ENCODE measurements at places on chromosomes 11 and 22.

DNA sequence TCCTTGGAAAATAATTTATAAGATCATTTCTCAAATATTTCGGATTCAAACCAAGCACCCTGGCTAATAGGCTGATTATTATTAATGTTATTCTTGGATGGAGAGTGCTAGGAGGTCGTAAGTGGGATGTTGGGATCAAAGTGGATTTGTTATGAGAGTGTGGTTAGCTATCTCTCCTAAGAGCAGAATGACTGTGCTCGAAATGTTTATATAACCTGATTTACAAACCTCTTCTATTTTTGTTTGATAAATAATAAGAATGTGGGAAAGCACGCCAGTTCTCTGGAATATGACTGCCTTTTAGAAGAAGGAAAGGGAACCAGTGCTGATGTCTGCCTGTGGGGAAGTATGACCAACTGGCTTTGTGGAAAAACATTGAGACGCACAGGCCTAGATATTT lies 527.5 kb downstream of the NTM start:
- no peak for DNase-seq

- no peak for DNase-seq
Observed at GRCh38 chr11:28910926-28911325, 802.7 kb downstream of the METTL15 start.

DNA sequence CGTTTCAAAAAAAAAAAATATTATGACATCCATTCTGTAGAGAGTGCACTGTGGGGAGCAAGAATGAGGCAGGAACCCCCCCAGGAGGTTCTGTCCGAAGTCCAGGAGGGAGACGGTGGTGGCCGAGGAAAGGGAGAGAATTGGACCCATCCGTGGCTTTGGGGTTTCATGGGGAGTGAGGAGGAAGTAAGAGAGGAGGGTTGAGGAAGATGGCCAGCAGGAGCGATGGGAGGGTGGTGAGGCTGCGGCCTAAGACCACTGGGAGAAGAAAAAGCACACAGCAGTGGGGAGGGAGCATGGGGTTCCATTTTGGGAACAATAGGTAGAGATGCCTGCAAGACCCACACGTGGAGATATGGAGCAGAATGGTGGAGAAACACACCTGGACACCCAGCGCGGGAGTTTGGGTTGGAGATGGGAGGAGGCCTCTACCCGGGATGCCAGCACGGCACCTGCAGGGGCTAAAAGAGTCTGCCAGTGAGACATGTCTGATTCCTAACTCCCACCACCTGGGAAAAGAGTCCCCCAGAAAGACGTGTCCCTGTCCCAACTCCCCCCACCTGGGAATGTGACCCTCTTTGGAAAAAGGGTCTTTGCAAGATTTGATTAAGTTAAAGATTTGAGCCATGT lies 72.5 kb upstream of the SHANK2 start:
- DNase-seq, result no peak

DNA sequence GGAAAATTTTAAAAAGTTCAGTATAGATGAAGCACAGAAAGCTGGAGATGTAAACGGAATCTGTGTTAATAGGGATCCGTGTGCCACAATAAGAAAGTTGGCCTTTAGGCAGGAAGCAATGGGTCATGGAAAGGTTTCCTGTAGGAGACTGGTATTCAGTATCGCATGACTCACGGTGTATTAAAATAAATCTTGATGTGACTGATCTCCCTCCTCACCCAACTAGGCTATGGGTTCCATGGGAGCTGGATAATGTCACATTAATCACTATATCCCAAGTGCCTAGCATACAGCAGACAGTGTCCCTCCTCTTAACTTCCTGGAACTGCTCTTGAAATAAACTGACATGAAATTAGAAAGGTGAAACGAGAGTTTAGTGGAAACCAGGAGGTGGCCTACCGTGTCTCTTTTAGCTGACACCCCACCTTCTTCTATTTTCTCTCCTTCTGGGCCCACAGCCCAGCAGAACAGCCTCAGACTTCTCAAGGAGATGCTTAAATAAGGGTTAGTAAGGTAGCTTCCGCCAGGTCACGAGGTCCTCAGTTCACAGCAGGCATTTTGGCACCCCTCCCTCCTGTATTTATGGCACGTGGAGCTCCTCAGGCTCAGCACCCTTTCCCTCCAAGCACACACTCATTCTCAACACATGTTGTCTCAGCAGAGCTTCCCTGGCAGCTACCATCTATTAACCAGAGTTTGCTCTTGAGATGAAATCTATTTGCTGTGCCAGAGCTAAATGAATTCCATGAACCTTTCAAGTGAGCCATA lies 118.8 kb downstream of the NXPE2 start:
- DNase-seq, result no peak

DNA sequence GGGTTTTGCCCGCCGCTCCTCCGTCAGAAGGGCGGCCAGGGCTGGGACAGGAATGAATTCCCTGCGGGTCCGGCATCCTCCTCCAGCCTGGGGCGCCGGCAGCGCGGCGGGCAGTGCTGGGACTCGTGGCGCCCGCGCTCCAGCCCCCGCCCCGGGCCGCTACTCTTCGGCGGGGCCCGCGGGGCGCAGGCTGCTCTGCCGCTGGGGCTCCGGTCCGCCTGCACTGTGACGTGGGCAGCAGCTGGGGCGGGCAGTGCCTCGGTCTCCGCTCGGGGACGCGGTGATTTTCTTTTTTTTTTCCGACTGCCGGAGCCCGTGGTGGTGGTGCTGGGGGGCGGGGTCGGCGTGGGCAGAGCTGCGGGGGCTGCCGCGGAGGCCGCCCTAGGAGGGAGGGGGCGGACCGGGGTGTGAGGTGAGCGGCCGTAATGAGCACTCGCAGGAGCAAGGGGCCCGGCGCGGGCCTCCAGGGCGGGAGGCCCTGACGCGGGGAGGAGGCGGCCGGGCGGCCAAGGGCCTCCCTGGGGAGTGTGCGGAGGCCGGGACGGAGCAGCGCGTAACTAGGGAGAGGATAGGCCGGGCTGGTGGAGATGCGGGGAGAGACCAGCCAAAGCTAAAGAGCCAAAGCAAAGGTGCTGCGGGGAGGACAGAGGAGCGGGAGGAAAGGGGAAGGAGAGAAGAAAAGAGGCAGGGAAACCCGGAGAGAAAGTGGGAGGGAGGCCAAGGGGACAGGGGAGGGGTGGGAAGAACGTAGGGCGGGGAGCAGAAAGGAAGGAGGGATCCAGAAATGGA lies 73.3 kb upstream of the ZBED5 start:
- peak; percentile 15 for DNase-seq

DNA sequence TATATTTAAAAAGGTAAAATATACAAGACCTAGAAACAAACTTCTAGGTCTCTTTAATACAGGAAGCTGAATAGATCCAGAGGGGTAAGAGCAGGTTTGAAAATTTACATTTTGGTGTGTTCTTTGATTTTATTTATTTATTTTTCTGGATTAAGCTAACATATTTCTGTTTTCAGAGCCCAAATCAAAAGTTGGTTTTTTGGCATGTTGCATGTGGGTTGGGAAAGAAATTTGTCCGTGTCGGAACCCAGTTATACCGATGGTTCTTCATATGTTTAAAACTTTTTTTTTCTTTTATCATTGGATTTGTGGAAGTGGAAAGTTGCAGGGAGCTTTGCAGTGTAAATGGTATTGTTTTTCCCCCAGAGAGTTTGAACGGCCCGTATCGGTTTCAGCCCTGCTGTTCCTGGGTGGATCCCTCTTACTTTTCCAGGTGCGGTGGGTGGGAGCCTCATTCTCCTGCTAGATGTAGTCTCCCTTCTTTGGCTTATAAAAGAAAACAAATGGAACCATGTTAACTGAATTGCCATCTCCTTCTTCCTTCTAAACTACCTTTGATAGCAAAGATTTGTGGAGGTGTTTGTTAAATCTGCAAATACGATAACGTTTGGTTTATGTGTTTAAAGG lies 746 bp downstream of the CTNND1 start:
- no peak for DNase-seq

- no peak for DNase-seq
Observed at GRCh38 chr11:81497202-81497804, 1236.4 kb downstream of the FAM181B start.

DNA sequence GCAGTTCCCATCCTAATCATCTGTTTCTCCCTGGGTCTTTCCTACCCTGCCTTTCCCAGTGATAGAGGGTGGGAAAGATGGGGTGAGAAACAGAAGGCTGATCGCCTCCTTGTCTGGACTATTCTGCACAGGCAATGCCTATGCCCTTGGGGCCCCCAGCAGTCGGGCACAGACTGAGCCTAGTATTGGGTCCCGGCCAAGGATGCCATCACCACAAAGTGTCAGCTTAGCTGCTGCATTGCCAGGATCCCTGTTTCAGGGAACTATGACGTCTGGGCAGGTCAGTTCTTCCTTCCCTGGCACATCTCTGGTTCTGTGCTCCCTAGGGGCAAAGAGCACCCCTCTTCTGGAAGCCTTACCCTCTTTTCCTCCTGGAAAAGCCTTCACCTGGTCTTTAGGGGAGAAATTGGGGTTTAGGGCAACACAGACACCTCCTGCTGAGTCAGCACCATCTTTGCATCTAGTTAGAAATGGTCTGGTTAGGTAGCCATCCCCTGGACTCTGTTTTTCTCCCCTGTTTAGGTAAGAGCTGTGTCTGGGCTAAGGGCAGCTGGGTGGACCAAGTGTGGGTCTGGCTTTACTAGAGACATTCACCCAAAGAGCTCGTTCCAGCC lies 2.1 kb downstream of the ADAMTS8 start:
- DNase-seq, result no peak

DNA sequence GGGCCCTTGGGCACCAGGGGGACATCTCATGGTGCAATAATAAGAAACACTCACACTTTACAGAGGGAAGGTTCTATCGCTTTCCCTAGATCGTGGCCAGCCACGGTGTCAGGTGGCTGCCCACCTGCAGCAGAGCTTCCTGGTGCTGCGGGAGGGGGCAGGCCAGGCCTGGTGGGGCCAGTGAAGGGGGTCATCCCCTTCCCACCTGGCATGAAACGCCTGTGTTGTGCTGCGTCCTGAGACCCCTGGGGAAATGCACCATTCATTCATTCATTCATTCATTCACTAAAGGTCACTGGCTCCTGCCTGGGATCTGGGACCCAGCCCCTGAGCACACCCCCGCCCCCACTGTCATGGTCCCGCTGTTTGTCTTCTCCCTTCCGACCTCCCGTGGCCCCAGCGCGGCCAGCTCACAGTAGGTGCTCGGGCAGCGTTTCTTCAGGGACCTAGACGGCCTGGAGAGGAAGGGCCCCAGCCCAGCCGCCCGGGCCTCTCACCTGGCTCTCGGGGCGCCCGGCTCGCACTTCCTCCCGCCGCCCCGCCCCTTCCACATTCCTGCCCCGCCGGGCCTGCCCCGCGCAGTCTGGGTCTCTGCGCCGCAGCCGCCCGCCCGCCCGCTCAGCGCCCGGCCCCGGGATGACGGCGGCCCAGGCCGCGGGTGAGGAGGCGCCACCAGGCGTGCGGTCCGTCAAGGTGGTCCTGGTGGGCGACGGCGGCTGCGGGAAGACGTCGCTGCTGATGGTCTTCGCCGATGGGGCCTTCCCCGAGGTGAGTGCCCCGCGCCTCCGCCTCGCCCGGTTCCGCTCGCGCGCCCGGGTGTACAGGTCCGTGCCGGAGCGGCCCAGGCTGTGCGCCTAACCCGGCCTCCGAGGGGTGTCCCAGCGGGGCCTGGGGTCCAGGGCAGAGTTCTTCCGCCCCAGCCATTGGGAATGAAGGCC lies at the start of gene RHOD:
RHOD (plus strand) TSS at position 581 of the 938 bp plus-strand sequence; CDS start at position 637, 56 bp downstream.
- DNase-seq, result no peak

GRCh38 chr11:130314184-130314749 lies 450 bp downstream of the ZBTB44 start:
- peak; percentile 50 for DNase-seq

GRCh38 chr11:92409956-92410355 lies 185.3 kb downstream of the FAT3 start:
- no peak for DNase-seq

- DNase-seq, result no peak
Observed at GRCh38 chr11:89147229-89147628, 30.4 kb upstream of the TYR start.

GRCh38 chr11:913043-913442 lies 2.4 kb upstream of the CHID1 start:
- no peak for DNase-seq

GRCh38 chr22:31291481-31292235 lies 630 bp downstream of the PIK3IP1 start:
- no peak for DNase-seq

DNA sequence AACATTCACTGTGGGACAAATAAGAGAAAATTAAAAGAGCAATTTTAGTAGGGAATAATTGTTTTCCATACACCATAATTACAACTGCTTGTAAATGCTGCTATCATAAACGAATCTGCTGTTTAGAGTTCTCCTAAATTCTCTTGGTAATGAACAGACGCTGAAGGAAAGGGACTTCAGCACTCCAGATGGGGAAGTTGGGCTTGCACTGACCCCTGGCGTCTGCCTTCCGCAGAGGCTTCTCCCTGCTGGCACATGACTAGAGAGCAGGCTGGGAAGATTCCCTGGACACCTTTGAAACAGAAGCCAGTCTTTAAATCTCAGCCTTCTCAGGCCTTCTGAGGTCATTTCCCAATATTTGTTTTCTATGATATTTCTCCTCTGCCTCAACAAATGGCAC lies 84.1 kb downstream of the NXPE2 start:
- no peak for DNase-seq

DNA sequence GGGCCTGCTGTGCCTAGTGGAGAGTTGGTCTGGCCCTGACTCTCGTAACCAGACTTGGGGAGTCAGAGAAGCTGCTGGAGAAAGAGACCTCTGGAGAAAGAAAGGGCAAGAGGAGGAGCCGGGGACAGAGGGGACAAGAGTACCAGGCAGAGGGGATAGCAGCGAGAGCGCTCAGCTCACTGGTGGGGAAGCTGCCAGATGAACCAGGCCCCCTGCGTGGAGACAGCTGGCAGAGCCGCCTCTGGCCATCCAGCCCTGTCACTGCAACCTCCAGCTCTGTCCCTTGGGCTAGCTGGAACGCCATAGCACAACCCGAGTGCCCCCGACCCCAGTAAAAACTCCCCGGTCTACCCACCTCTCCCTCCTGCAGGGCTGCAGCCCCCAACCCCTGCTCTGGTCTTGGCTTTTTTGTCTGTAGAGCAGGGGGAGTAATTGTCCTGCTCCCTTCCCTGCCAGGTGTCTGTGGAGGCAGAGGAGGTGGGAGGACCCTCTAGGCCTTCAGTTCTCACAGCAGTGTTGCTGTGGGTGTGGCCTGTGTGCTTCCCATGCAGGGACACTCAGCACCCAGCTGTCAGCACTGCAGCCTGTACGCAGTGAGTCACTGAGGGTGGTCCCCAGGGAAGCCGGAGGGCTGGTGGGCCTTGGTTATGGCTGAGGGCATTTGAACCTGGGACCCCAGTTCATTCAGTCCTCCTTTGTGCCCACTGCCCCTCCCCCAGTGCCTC lies 4.8 kb upstream of the SUN2 start:
- DNase-seq, result no peak

GRCh38 chr22:43622886-43623285 lies 189.2 kb downstream of the EFCAB6 start:
- no peak for DNase-seq

GRCh38 chr11:112665291-112665690 lies 295.9 kb upstream of the NCAM1 start:
- DNase-seq, result no peak

Data from activated CD4-positive, alpha-beta T cell treated with anti-CD3 and anti-CD28 coated beads for 1 hour (primary cell).